ENCODE measurements at places on chromosomes 5 and 9.

GRCh38 chr9:89579741-89580385 is 24.9 kb upstream of the GADD45G start:
- no peak for DNase-seq

GRCh38 chr9:38744484-38744883 is 24.6 kb upstream of the FAM240B start:
- no peak for DNase-seq

DNA sequence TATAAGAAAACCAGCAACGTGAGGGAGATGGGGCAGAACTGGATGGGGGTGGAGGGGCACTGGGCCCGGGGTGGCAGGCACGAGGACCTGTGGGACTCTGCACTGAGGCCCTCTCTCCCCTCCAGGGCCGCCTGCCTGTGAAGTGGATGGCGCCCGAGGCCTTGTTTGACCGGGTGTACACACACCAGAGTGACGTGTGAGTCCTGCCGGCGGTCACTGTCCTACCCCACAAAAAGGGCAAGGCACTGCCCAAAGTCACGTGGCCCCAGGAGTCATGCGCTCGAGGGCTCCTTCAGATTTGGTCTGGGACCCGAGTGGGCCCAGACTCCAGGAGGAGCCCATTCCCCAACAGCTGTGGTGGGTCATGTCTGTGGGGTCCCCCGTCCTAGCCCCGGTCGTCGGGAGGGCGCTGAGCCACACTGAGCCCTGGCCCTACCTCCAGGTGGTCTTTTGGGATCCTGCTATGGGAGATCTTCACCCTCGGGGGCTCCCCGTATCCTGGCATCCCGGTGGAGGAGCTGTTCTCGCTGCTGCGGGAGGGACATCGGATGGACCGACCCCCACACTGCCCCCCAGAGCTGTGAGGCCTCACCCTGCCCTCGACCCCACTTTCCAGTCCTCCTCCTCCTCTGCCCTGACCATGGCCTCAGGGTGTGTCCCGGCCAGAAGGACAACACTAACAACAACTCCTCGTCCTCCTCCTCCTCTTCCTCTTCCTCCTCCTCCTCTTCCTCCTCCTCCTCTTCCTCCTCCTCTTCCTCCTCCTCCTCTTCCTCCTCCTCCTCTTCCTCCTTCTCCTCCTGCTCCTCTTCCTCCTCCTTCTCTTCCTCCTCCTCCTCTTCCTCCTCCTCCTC is 9.7 kb downstream of the FGFR4 start:
- DNase-seq = no peak

DNA sequence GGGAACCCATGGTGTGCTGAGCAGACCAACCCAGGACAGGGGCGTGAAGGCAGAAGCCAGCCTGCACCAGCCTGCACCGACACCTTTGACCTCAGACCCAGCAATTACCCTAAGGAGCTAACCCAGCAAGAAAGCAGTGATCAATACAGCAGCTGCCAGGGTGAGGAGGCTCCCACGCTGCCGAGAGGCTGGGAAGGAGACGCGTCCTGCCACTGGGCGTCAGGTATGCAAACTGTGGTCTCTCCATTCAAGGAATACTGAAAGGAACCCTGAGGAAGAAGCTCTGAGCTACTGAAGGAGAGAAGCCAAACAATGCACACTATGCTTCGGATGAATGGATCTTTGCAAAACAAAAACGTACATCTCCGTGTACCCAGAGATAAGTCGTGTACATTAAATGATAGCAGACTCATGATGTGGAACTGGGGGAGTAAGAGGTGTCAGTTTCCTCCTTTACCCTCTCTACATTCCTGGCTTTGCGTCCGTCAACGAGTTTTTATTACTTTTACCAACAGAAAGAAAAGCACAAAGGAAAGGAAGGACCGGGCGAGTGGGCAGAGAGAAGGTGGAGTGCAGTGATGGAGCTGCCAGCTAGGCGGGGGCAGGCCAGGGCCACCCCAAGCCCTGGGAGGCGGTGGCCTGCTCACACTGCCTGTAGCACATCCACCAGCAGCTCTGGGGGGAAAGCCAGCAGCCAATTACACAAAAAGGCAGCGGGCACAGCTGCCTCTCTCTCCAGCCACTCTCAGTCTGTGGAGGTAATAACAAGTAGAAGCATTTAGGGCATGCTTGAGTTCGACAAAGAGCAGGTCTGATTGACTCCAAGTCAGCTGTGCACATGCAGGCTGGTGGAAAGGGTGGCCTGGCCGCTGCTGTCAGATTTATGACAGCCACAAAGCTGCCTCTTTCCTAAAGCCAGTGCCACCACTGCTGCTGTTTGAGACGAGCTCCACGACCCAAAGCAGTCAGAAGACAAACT is 29.3 kb downstream of the RASGEF1C start:
- DNase-seq = no peak

Data from skeletal muscle cell (primary cell).